Activated CD4-positive, alpha-beta T cell treated with anti-CD3 and anti-CD28 coated beads, Interleukin-2, Interleukin-4, amounts not matched to agents 100 ng/mL and 50 ng/mL, durations not matched to agents 16 hours and 8 hours (primary cell): ENCODE measurements at places on chromosomes 2 and 18.

DNA sequence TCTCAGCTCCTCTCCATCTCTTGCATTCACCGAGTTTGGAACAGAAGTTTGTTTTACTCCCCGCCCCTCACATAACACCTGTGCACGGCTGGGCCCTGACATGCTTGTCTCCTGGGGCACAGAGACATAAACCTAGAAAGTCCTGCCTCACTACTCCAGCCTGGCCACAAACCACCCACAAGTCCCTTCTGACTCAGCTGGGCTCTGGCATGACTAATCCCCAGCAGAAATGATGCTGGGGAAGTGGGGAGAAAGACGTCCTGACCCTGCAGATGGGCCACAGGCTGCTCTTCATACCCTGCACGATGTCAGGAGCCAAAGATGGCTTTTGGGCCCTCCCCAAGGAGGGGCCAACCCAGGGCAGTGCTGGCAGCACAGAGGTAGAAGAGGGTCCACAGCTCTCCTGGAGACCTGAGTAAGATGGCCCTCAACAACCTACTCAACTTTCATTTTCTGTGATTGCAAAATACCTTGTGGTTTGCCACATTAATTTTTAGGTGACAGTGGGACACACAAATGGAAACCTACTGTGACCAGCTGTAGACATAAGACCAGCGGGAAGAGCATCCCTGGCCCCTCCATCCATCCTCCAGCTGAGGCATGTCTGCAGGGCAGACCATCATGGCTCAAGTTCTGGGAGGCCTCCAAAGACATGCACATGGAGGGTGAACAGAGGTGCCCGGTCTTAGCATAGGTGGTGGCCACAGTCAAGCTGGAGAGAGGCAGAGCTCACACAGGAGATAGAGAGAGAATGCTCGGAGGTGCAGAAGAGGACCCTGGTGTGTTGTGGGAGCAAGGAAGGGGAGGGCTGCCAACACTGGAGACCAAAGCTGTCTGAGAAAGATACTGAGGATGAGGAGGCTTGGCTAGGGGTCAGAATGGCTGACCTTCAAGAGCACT is 40.0 kb downstream of the DNMT3A start:
- peak; percentile 94 for DNase-seq

DNA sequence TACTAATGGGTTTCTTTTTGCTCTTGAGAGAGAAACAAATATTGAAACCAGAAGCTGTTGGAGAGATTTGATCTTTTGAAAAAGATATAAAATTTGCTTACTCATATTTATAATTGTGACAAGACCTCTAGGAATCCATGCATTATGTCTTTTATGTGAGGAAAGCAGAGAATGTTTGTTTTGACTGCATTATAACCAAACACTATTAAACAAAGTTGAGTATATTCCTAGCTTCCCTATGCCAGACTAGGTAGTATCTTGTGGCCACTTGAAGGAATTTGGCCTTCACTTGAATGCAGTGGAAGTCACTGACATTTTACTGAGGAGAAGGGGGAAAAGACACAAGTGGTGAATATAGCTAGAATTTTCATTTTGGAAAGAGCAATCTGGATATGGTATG is 521.8 kb upstream of the ZEB2 start:
- DNase-seq, result no peak

- no peak for DNase-seq
Measured at GRCh38 chr2:104888489-104889258, 34.8 kb downstream of the POU3F3 start.

DNA sequence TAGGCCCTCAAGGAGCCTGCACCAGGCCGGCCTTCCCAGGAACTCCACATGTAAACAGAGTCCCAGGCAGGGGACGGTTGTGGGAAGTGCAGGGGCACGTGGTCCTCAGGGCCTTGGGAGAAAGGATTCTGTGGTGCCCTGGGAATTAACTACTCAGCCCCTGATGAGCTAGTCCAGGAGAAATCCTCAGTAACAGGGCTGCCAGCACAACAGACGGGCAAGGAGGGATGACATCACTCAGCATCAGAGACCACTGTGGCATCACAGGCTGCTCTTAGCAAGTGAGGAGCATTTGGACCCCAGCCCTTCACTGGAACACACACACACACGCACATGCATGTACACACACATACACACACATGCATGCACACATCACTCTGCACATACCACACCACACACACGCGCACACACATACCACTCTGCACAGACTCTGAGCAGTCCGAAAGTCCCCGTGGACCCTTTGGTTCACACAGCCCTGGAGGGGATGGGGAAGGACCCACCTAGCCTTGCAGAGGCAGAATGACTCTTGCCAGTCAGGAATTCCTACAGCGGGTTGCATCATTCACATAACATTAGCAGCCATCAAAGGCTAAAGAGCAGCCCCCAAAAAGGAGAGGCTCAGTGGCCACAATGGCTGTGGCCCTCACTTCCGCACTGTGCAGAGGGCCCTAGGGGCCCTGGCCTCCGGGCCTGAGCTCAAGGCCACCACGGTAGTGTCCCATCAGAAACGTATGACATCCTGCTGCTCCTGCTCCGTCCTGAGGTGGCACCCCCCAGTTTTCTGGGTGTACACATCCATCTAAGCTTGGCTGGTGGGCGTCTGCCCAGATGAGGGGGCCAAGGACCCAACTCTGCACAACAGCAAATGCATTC is 1.9 kb upstream of the NMUR1 start:
- no peak for DNase-seq

DNA sequence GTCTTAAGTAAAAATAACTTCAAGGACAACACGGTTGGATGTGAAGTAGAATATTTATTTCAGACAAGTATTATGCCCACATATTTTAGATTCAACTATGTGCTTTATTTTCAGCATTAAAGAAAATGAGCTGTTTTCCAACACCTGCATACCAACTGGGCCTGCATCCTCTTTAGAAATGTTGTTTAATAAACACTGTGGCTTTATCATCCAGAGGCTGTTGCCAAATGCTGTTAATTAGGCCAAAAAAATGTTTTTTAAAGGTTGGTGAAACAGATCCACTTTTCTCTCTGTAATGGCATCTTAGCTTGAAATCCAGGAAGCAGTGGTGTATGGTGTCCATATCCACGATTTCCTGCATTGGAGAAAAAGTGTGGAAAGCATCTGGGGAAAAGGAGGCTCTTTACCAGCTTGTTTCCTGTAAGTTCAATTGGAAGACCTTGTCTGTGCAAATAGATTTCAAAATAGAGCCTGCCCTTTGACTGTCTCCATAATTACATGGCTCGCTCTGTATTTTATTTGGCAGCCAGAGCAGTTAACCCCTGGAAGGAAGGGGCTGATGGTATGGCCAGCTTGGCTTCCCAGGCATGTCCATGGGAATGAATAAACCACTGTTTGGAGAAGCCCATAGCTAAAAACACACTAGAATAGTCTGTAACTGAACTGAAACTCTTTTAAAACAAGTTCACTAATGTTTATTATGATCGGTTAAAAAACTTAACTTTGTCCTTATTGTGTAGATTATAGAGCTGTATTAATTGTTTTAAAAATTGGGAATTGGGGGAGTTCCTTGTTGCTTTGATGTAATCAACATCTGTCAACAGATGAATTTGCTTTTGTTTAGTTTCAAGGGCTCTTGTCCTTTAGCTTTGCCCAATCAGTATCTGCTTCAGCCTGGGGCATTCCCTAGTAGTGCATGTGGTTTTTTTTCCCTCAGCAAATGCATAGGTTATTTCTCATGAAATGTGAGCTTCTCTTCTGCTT is 33.0 kb upstream of the DLX1 start:
- DNase-seq, result no peak

- DNase-seq, result no peak
Measured at GRCh38 chr2:222992137-222992536, 59.9 kb upstream of the KCNE4 start.

- DNase-seq, result no peak
Measured at GRCh38 chr2:16012626-16013358, 72.4 kb downstream of the MYCN start.

- no peak for DNase-seq
Measured at GRCh38 chr18:55012008-55012407, 52.7 kb upstream of the CCDC68 start.

DNA sequence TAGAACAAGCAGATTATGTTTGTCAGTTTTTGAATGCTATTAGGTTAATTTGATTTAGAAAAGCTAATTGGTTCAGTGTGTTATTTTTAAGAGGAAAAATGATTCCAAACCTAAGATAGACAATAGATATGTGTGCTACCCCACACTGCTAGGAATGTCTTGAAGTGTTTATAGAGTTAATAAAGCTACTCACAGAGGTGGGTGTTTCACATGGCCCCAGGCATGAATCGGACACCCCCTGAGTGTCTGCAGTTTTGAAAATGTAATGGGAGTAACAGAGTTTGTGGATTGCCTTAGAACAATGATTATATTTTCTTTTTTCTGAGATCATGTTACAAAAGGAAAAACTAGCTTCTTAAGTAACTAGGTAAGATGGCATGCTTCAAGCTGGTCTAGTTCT is 348.3 kb downstream of the ADCYAP1 start:
- DNase-seq, result no peak

- no peak for DNase-seq
Measured at GRCh38 chr2:195603408-195603807, 53.6 kb upstream of the SLC39A10 start.

- no peak for DNase-seq
Measured at GRCh38 chr2:230658577-230658876, 54.1 kb upstream of the CAB39 start.

DNA sequence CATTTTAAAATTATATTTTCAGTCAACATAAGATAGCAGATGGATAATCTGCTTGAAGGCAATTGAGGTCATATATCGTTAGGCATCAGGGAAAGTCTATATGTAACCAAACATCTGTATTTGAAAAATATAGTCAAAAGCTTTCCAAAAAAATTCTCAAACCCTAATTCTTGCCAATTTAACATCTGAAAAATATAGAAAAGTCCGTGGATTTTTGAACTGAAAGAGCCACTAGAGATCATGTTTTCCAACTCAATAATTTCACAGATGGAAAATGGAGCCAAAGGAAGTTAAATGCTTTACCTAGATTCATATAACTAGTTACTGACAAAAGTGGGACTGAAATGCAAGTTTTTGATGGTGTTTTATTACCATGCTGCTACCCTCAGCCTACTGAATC is 185.1 kb upstream of the ZNF804A start:
- no peak for DNase-seq

DNA sequence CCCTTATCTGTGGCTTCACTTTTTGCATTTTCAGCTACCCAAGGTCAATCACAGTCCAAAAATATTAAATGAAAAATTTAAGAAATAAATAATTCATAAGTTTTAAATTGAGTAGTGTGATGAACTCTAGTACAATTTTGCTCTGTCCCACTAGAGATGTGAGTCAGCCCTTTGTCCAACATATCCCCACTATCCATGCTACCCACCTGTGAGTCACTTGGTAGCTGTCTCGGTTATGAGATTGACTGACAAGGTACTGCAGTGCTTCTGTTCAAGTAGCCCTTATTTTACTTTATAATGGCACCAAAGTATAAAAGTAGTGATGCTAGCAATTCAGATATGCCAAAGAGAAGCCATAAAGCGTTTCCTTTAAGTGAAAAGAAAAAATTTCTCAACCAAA is 28.8 kb downstream of the ADCY3 start:
- no peak for DNase-seq

DNA sequence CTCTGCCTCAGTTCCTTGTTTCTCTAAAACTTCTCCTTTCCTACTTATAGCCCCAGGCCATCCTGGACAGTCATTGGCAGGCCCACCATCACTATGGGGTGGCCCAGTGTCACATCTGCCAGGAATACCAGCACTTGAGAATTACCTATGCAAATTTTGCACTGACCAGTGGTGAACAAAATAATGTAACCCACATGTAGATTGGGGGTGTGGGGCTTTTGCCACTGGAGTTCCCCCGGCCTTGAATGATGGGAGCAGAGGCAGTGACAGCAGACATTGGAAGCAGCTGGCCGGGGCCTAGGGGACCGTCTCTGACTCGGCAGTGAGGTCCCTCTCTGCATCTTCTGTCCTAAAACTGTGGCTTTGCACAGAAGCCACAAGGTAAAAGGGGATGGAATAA is 24.9 kb upstream of the DNMT3A start:
- no peak for DNase-seq

DNA sequence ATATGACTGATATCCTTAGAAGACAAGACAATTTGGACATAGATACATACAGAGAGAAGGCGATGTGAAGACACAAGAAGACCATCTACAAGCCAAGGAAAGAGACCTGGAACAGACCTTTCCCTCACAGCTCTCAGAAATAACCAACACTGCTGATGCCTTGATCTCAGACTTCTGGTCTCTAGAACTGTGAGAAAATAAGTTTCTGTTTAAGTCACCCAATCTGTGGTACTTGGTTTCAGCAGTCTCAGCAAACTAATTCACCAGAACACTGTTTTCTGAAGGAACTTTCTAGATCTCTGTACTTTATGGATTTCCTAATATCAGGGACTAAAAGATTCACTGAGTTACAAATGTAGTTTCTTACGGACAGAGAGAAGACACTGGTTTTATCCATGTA is 58.8 kb downstream of the NAB1 start:
- no peak for DNase-seq

DNA sequence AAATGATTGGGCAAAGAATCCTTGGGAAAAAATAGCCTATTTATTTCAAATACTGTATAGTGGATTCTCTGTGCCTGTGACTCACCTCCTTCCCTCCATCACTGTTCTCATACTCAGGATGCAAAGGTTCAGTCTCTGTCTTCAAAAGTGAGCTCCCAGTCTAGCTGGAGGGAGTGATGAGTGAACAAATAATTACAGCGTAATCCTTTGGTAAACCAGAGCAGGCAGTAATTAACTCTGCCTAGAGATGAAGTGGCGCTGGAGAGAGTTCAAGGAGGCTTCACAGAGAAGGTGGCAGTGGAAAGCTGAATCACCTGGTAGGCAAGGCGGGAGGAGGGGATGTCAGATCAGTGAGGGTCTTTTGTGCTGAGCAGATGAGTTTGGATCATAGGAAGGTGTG is 6.5 kb downstream of the DGUOK start:
- DNase-seq, result no peak

DNA sequence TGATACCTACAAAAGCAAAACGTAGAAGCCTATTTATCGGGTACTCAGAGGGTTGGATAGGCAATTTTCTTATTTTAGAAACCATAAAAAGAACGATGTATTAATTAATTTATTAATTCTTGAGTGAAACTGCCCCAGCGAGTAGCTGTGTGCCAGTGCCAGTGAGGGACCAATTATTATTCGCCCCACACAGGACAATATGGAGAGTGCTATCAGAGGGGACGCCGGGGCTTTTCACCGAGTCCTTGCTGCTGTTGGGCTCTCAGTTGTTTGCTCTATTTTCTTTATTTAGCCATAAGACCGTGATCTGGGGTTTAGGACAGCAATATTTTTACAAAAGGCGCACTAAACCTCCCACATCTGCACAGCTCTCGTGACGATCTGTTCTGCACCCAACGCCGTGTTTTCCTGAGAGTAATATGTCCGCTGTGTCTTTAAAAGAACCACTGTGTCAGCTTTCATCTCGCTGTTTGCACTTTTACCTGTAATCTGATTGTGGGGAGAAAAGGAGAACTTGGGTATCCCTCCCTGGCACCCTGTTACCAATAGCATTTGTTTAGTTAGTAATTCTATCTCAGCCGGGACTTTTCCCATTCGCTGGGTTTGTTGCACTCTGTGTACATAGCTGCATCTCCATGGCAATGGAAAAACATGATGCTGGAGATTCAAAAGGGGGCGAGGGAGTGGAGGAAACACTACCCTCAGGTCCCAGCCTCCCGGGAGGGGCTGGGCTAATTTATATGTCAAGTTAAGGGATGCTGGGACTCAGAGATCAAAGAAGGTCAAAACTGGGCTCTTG is 30.1 kb upstream of the ZNF516 start:
- DNase-seq, result no peak
